ENCODE measurements at places on chromosomes 6 and 20. TPM values are rescaled to one million over a fixed set of nuclear protein-coding genes. Genes with fewer than 3 reads are reported as not detected.

DNA sequence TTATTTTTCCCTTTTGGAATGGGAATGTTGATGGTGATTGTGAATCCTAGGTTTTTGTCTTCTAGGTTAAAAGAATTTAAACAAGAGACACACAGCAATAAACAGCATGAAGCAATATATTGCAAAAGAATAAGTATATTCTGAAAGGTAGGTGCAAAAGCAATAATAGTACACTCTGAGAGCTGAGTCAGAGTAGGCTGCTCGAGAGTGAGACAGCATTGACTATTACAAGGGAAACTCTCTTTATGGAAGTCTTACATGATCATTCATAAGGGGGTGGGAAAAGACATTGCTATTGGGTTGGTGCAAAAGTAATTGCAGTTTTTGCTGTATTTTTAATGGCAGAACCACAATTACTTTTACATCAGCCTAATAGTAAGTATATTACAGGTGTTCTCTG, 25.0 kb downstream of the FBXO5 start:
- no peak for DNase-seq

The MEP1A gene
- not detected for total RNA-seq

- DNase-seq, result no peak
These were observed 5.6 kb upstream of the LY6G5C start for GRCh38 chr6:31686483-31686882.

DNA sequence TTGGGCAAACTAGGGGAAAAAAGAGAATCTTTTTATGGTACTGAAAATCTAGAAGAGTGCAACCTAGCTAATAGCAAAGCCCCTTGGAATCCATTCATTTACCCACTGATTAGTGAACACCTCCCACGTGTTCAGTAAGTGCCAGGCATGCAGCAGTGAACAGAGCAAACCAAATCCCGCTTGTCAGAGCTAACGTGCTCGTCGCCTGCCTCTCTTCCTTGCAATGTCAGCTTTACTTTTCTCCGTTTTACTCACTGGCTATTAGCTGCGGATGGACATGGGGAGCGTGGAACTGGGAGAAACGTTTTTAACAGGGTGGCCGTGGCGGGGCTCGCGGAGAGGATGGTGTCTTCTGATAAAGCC, 120.4 kb downstream of the SYNDIG1 start:
- DNase-seq, result no peak

The MMP24 gene
- 2.9 TPM for total RNA-seq
